ENCODE measurements at places on chromosomes 16 and 17. TPM values are rescaled to one million over a fixed set of nuclear protein-coding genes. Genes with fewer than 3 reads are reported as not detected.

DNA sequence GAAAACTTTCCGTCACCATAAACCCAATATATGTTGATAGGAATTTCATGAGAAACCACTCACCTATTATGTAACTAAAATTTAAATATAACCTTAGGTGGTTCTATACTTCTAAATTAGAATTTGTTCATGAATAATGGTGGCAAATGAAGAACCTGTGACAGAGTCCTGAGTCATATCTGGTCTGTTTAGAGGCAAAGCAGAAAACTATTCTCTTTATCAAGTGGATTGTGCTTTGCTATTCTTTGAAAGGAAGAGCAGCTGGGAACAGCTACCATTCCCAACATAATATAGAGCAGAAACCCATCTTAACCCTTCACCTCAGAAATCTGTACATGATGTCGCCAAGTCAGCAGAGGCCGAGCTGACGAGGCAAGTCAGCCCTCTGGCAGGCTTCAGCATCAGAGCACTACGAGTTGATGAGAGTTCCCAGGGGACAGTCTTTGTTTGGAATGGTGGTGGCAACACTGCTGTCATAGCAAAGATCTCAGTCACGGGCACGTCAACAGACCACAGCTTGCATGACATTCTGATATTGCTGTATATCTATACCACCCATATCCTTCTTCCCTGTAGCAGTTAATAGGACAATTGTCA is 631.9 kb upstream of the CA10 start:
- DNase-seq, result no peak

GRCh38 chr17:4365628-4366326 is 698 bp downstream of the UBE2G1 start:
- peak; percentile 84 for DNase-seq

DNA sequence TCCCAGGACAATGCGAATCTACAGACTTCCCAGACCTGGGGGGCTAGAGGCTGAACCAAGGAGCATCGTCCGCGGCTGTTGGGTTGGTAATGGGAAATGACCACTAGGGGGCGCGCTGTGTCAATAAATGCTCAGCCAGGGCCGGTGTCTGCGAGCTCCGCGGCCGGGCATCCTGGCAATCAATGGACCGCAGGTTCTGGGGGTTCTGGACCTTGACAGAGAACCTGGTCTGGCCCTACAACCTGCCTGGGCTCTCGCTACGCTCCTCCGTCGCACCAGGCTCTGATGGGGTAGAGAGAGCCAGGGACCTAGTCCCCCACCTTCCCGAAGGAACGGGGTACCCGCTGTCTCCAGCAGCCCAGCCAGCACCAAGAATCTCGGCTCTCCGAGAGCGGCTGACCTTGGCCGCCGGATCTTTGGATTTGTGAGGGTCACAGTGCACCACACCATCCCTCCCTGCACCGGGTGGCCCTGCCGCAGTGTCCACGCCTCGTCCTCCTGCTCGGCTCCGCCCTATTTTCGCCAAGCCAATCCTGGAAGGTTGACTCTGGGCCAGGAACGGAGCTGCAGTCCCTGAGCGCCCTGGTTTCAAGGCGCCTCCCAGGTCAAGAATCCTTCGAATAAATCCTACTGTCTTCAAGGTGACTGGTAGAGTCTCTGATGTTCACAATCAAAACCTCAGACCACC is 20.4 kb upstream of the BEAN1 start:
- peak; percentile 96 for DNase-seq

GRCh38 chr16:1791943-1792812 is 1.3 kb downstream of the IGFALS start:
- peak; percentile 41 for DNase-seq

The VAT1L gene
- total RNA-seq, result 9.3 TPM

DNA sequence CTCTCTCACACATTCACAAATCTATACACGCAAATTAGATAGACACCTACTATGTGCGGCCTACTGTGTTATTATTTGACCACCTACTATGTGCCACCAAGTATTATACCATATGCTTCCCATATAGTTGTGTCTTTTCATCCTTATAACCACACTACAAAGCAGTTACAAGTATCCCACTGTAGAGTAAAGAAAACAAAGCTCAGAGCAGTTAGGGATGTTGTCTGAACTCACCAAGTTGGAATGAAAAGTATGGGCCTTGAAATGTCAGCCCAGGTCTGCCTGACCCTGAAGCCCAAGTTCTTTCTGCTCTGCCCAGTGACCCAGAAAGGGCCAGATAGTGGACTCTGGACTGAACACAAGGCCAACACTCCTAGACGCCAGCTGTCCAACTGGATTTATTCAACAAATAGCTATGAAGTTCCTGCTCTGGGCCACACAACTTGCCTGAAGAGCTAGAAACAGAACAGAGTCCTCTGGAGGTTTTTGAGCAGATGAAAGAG is 8.5 kb downstream of the KRT37 start:
- DNase-seq, result no peak

GRCh38 chr16:78184238-78185183 is 85.1 kb downstream of the WWOX start:
- DNase-seq, result no peak

GRCh38 chr17:57324060-57324459 is 67.7 kb downstream of the MSI2 start:
- DNase-seq, result no peak

DNA sequence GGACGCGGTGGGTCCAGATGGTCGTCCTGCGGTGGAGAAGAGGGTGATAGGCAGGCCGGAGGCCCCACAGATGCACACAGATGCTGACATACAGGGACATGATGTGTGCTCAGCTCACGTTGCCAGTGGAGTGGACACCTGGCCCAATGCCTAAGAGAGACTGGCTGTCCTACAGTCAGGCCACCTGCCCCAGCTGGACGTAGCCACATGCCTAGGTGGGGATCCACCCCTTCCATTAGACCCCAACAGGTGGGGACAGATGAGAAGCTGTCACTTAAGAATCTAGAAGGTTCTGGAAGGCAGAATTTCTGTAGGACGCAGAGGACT is 117.6 kb upstream of the ZNF750 start:
- no peak for DNase-seq

GRCh38 chr17:33602981-33603380 is 309.9 kb upstream of the ASIC2 start:
- DNase-seq, result no peak

The HAS3 gene
- 0.68 TPM for total RNA-seq

- DNase-seq, result no peak
Measured at GRCh38 chr17:46983782-46984181, 4.7 kb upstream of the RPRML start.

The CTRB1 gene
- total RNA-seq, result 6.8 TPM

DNA sequence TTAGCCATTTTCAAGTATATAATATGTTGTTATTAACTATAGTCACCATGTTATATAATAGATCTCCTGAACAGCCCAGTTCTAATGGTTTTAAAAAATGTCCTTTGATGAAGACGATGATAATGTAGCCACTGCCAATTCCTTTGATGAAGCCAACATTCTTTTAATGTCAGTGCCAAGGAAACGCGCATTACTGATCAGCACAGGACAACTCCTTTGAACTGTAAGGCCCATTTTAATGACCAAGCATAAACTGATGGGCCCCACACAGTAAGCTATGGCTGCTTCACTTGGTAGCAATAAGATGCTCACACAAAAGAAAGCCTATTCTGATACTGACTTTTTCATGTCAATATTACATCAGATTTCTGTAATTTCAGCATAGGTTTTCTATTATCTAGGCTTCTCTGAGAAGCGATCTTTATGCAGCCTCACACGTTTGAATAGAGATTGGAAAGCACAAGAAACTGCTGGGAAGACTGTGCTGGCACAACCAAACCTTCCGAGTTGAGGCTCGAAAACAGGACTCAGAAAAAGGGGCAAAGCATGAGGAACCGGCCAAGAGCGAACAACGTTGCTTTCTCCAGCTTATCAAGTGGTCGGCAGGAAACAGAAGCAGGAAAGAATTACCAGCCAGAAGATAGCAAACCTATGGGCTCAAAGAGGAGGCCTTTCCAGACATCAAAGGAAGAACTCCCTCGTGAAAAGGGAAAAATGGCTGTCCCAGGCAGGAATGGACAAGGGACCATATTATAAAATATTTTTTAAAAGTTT is 19.4 kb downstream of the ERN1 start:
- no peak for DNase-seq

The TP53TG3C gene
- not detected for total RNA-seq

GRCh38 chr17:61066062-61066461 is 333.6 kb upstream of the TBX2 start:
- no peak for DNase-seq

The HOXB9 gene
- total RNA-seq, result 0.33 TPM

The CCL17 gene
- total RNA-seq, result not detected

DNA sequence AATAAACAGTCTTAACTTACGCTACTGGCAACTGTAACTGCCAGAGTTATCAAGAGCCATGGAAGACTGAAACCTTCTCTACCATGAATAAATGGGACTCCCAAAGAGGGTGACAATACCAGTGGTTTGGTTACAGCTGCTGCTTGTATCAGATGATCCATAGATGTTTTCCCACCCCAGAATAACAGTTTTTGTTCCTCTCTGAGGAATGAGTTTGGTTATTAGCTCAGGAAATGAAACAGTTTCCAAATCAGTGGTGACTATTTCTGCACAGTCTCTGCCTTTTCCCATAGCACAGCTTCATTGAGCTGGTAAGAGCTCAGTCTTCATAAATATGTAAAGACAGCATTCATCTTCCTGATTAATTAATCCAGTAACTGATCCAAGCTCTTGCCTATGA is 14.0 kb upstream of the HYDIN start:
- no peak for DNase-seq

The CTRL gene
- 0.90 TPM for total RNA-seq

The TMC7 gene
- 4.2 TPM for total RNA-seq

GRCh38 chr16:57704011-57704904 is 9.7 kb downstream of the DRC7 start:
- peak; percentile 23 for DNase-seq

DNA sequence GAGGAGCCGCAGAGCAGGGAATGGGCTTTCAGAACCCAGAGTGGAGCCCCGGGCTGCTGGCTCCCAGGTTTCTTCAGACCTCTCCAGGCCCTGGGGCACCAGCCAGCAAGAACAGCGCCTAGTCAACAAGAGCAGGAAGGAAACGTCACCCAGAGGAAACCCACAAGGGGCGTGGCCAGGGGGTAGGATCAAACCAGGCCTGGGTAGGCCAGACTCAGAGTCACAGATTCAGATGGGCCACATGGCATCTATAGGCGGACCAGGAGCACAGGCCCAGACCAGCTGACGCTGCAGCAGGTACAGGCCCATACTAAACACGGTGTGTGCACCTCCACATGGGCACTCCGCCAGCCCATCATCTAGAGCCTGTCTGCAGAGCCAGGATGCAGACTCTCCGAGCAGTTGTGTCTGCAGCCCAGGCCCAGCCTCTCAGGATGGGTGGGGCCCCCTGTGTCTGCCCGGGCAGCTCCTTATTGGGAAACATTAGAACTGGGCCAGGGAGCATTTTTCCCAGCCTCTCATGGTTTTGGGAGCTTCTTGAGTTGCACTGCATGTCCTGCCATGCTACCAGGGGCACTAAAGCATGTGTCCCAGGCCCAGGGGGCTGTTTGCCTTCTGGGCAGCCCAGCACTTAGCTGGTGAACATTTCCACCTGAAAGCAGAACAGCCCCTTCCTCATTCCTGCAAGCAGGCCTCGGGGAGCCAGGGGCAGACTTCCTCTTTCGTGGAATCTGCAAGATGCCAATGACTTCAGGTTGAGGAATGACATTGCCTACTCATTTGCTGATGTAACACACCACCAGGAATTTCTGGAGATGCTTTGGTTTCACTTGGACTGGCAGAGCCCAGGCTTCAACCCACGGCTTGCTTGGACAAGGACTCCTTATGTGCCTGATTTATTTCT is at the start of gene NLRP1:
NLRP1 (minus strand) TSS at position 127 of the 904 bp plus-strand sequence. CDS start 552 bp downstream, outside the sequence.
- DNase-seq, result peak; percentile 98

The DNAAF1 gene
- 0.19 TPM for total RNA-seq

The SOCS1 gene
- 4.3 TPM for total RNA-seq

The IL34 gene
- total RNA-seq, result 14.2 TPM

The SLC25A19 gene
- 8.0 TPM for total RNA-seq

DNA sequence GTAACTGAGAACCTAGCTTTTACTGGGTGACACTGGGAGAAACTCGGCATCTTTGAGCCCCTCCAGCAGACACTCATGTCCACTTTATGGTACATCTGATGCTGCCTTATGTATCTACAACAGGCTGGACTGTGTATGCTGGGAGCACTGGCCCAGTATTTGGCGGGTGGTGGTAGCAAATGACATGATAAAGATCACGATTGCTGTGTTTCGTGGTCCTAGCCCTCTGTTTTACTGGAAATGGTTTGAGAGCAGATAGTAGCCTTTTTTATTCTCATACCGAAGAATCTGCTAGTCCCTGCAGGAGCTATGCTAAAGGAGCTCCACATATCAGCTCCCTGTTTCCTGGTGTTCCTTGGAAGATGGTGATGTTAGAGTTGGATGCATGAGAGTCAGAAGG is 150.3 kb downstream of the CCDC182 start:
- DNase-seq, result no peak

- no peak for DNase-seq
Measured at GRCh38 chr16:87422106-87422505, 30.0 kb downstream of the MAP1LC3B start.

DNA sequence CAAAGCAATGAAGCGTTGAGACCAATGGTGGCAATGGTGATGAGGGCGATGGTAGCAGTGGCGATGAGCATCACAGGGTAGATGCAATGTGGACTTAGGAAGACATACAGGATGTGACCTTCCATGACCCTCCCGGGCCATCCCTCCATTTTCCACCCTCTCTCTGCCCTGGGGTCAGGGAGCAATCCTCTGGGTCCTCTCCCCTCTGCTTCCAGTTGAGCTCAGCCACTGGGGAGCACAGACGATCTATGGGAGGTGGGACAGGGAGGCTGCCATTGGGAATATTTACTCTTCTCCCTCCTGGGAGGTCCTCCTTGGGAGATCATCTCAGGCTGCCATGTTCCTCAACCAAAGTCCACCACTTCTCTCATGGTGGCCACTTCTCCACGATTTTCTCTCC is 260.7 kb upstream of the FOXF1 start:
- DNase-seq, result no peak

DNA sequence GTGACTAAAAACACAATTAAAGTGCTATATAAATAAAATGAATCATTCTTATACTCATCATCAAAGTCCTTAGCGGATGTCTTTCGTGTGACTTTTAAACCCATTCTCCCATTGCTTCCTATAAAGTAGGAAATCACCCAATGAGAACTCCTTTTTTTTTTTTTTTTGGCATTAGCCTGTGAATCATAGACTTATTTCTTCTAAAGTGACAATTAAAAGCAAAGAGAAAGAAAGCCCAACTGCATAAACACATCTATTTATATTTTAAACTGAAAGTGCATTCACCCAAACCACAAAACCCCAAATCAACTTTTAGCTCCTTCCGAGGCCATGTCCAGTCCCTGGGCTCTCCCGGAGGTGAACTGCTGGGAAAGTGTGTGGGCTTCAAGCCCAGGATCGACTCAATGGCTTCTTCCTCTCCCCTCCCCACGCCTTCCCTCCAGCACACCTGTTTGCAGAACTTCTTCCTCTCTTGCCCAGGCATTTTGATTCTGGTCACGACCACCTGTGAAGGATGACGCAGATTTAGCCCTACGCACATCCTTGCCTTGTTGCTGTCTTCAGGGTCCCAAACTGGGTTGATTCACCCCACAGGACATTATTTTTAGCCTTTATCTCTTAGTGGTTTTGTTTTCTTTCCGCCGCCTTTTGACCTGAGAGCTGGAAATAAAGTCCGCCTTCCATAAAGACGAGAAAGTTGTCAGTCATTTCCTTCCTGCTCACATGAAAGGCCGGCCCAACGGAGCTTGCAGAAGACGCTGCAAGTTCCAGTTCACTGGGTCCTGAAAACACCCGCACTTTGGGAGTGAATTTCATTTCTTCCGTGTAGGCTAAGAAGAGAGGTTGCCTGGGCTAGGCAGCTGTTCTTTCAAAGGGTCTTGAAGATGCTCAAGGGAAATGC is 166.8 kb downstream of the MAP2K6 start:
- DNase-seq, result no peak

GRCh38 chr16:53922807-53923571 is 219.0 kb downstream of the FTO start:
- no peak for DNase-seq

The KCNH4 gene
- total RNA-seq, result 0.32 TPM

The CALCOCO2 gene
- total RNA-seq, result 164 TPM

All from aorta (tissue), 5 donors.